ENCODE measurements at places on chromosomes 3 and 15. TPM values are rescaled to one million over a fixed set of nuclear protein-coding genes. Genes with fewer than 3 reads are reported as not detected.

SI gene
- not detected for total RNA-seq

IFT80 gene
- 30.2 TPM for total RNA-seq

PATL2 gene
- total RNA-seq: under 0.01 TPM

NME9 gene
- total RNA-seq: not detected

ITIH1 gene
- not detected for total RNA-seq

SMCO1 gene
- total RNA-seq: not detected

A4GNT gene
- not detected for total RNA-seq

ROPN1B gene
- not detected for total RNA-seq

EFCAB12 gene
- not detected for total RNA-seq

Measured in epithelial cell of umbilical artery (primary cell).